ENCODE measurements at places on chromosomes 7 and 10.

GRCh38 chr10:73358331-73359279, at the start of gene CFAP70:
TSS of gene CFAP70 (minus strand) at chr10:73358864. CDS start at chr10:73354796, 4,068 bp downstream.
- peak; percentile 96 for DNase-seq

DNA sequence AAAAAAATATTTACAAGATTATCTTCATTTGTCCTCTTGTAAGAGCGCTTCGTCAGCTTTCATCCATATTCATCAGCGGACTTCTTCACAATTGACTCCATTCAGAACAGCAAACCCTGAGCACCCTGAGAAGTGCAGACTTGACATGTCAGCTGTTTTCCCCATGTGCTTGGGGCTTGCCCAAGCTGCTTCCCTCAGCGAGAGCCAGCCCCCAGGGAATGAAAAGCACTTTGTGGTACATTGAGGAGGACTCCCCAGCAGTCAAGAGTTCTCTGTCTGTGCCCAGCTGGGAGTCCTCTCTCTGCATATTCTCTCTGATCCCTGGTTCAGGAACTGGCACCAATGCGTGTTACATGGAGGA, 22.7 kb downstream of the HKDC1 start:
- DNase-seq = no peak

GRCh38 chr7:128006550-128007302, 24.5 kb downstream of the LRRC4 start:
- no peak for DNase-seq

GRCh38 chr10:7015457-7015856, 395.4 kb downstream of the SFMBT2 start:
- DNase-seq = no peak

DNA sequence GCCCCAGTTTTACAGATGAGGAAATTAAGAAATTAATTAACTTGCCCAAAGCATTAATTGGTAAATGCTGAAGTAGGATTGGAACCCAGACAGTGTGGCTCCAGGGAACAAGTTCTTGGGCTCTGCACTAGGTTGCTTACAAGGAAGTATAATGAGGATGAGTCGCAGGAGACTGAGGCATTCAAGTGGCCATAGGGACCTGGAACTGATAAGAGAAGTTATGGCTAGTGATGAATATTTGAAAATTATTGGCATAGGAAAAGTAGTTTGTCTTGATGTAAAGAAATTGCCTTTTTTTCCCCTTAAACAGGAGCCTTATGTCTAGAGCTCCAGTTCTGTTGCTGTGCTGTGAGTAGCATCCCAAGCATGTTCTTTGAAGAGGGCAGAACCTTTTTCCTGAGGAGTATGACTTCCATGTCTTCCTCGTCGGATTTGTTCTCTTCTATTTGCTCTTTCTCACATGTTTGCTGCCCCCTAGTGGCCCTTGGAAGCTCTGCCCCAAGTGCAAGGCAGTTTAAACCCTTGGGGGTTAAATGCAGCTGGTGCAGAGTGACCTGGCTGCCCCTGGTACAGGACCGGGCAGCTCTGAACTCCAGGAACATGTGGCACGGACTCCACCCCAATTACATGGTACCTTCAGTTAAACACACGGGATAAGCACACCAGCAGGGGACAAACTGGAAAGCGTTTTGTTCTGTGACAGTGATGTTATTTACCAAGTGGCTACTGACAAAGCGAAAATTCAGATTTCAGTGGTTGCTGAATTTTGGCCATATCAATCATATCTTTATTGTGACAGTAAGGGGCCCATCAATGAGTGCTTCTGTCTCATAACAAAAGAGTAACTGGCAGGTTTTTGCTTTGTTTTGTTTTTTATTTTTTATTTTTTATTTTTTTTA, 148.8 kb downstream of the HECW1 start:
- peak; percentile 77 for DNase-seq

DNA sequence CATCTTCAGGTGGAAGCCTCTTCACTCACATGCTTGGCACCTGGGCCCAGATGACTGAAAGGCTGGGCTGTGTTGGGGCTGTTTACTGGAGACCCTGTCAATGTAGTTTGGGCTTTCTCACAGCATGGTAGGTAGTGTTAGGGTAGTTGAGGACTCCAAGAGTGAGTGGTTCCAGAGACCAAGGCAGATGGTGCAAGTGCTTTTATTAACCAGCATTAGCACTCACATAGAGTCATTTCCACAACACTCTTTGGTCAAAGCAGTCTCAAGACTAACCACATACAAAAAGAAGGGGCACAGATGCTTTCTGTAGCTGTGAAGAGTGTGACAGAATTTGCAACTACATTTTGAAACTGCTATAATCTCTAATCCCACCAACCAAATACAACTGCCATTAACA, 135.0 kb downstream of the RTKN2 start:
- peak; percentile 63 for DNase-seq

DNA sequence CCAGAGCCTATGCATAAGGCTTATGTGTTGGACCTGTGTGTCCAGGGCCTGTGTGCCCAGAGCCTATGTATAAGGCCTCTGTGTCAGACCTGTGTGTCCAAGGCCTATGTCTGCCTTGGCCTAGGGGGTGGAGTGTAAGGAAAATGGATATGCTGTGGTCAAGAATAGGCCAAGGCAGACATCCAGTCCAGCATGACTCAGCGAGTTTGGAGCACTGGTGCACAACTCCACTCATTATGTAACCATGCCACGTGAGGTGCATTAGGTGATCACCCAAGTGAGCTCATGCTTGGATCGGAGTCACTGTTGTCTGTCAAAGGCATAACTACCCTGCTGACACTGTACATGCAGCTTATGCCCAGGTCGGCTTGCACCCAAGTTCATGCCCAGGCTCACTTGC, 238.9 kb downstream of the CACNA2D1 start:
- DNase-seq = no peak

GRCh38 chr7:157481389-157481788, 144.6 kb downstream of the DNAJB6 start:
- no peak for DNase-seq

- DNase-seq = no peak
Observed at GRCh38 chr7:129882531-129882930, 70.2 kb downstream of the UBE2H start.

GRCh38 chr10:74056050-74056818, 58.3 kb downstream of the VCL start:
- peak; percentile 76 for DNase-seq

DNA sequence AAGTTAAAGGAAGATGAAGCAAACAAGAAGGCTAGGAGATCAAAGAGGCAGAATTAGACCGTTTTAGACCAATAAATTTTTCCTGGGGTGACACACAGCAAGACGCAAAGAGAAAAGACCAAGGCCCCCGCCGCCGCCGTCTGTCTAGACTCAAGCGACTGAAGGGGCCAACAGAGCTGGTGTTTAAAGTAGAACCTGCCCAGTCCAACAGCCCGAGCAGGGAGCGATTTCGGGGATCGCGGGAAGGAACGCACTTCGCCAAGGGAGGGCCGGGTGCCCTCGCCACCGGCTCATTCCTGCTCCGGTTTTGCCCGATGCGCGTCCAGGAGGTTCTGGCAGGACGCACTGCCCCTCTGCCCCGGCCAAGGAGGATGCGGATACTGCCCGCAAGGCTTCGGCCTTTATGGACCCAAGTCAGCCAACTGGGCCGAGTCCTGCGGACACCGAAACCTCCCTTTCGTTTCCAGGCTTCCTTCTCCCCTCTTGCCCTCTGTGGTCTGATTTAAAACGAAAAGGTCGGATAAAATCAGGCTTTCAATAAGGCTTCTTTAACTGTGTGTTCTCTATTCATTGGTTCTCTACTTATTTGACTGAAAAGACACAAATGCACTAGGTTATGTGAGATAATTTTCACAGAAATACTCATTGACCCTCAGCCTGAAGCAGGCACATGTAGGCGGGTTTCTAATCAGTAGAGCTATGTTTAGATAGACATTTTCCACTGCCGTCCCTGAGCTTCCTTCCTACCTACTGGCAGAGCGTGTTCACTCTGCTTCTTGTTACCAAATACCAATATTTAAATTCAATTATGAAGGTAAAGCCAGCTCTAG, 2.2 kb upstream of the HOXA7 start:
- DNase-seq = no peak

DNA sequence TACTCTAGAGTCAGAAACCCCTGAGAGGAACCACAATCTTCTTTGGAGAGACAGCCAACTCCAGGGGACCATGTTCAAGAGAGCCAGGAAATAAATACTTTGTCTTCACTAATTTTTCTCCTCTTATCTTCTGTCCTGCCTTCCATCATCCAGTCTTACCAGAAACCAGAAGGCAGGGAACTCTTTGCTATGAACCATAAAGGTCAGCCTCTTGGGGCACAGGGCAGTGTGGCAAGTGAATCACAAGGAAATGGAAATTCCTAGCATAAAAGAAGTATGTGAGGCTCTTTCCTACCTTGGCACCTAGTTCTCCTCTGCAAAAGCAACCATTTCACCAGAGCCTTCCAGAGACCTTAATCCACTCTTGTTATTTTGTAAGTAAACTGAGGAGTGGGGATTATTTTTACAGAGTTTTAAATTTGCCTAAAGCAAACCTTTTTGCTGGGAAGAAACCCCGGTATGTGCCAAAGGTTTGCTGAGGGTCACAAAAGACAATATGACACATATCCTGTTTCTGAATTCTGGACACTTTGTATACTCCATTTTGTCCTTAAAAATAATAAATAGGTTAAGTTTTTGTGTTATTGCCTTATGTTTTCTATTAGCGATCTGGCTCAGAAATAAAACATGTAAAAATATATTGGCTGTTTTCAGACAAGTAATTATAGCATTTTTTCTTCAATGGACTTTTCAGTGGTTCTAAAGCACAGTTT, 87.1 kb downstream of the ADAM22 start:
- DNase-seq = no peak

DNA sequence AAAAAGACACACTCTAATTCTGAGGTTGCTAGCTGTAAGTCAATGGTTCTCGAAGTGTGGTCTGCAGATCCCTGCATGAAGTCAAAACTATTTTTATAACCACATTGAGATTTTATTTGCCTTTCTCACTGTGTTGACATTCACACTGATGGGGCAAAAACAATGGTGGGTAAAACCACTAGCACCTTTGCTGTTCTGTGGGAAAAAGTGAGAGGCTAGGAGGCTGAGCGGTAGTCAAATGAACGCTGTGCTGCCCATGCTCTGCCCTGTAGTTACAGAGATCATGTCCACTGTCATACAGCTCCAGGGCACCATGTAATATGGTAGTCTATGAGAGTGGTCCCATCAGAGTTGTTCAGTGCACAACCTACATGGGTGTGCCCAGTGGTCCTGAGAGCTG, 21.6 kb upstream of the PDCD4 start:
- no peak for DNase-seq

DNA sequence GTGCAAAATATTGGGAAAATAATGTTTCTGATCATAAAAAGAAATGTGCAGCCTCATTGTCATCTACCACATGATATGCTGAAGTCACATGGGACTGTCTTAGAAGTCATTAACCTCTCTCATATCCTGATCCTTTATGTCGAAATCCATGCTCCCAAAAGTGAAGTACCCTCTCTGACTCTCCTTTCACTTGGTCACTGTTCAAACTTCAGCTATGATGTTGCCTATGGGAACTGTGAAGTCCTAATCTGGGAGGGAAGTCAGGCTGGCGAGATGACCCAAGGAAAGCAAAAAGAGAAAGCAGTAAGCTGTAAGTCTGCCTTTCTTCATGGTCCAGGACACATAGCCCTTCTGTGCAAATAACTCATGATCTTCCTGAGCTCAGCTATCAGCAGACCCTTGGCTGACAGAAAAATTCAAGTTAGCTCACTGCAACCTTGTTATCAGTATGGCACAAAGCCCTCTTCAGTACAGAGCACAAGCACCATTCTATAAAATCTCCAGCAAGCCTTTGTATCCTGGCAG, 29.5 kb downstream of the WASL start:
- DNase-seq = no peak

- no peak for DNase-seq
Observed at GRCh38 chr10:67603086-67603485, 92.9 kb downstream of the CTNNA3 start.

DNA sequence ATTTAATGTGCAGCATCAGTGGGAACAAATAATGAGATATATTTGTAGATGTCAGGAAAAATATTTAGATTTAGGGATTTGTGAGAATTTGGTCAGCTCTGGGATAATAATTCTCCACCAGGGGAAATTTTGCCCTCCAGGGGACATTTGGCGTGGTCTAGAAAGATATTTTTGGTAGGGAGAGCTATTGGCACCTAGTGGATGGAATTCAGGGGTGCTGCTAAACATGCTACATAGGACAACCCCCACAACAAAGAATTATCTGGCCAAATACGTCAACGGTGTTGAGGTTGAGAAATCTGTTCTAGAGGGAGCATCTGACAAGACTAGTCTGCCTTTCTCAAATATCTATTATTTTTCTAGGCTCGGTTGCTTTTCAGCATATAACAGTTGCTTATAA, 2.1 kb downstream of the ADK start:
- DNase-seq = no peak

- no peak for DNase-seq
Observed at GRCh38 chr7:101179713-101180112, 380 bp downstream of the NAT16 start.

DNA sequence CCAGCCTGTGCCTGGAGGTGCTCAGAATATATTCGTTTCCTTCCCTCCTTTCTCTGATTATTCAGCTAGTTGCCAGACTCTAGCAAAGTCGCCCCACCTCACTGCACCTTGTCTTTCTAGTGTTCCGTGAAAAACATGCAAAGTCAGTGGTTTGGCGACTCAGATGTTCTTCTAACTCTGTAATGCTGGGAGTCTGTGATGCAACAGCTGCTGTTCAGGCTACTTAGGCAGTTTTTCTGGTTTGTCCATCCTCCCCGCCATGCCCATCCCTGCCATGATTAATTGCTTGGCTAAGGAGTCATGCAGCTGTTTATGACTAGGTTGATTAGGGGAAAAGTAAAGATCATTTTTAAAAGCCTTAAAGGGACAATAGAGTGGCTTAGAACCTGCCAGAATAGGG, 99.4 kb downstream of the MTPN start:
- DNase-seq = no peak

DNA sequence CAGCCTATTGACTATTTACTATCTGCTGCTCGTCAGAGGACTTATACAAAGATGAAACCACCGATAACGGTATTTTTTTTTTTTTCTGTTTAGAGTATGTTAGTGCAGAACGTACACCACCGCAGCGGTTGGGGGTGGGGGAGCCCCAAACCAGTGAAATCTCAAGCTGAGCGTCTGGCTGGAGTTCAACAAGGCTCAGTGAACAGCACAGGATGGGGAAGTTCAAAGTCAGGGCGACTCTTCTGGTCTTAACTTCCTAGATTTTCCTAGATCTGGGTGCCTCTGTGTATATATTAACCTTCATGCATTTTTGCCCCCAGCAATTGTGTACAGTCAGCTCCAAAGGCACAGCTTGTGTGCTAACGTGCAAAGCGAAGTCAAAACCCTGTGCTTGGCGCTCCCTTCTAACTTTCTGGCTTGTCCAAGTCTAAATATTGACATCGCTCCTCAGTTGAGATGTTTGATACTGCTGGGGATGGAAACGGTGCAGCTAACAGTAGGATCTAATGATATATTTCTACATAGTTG, 1.1 kb downstream of the RHOBTB1 start:
- DNase-seq = peak; percentile 40
